ENCODE measurements at places on chromosomes 11 and 22.

DNA sequence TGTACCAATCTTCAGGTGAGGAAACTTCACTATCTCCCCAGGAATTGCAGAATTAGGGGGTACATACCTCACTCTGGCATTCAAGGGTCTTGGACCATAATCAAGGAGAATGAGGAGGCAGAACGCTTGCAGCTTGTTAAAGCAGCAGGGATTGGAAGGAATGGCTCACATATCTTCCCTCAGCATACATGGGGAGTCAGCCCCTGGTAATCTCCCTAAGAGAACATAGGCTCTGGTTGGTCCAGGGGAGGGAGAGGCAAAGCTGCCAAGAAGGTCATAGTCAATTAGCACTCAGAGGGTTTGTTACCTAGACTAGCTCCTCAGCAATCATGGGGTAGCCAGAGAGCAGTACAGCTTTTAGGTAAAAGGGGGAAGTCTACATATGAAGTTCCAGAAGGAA is 256.8 kb downstream of the INSC start:
- no peak for DNase-seq

- DNase-seq: no peak
Measured at GRCh38 chr11:112977755-112978154, 16.5 kb downstream of the NCAM1 start.

DNA sequence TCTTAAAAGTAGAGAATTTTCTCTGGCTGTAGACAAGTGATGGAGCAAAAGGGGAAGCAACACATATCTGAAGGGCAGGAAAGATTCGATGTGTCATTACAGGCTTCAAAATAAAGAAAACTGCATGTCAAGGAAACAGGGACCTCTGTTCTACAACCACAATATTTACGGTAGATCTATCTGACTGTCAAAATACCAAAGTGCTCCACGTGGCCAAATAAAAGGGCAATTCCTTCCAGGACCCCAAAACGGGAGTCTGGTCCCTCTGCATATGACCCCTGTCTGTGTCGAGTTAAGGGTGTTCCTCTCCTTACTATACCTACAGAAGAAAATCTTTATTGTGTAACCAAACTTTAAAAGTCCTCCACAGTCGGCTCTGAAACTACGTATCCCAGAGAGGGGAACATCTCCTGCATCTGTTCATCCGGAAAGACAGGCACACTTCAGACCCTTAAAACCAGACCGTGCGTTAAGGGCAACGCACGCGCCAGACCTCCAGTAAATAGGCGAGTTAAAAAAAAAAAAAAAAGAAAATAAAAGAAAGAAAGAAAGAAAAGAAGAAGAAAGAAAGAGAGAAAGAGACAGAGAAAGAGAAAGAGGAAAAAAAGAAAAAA is 756 bp downstream of the CLNS1A start:
- no peak for DNase-seq

DNA sequence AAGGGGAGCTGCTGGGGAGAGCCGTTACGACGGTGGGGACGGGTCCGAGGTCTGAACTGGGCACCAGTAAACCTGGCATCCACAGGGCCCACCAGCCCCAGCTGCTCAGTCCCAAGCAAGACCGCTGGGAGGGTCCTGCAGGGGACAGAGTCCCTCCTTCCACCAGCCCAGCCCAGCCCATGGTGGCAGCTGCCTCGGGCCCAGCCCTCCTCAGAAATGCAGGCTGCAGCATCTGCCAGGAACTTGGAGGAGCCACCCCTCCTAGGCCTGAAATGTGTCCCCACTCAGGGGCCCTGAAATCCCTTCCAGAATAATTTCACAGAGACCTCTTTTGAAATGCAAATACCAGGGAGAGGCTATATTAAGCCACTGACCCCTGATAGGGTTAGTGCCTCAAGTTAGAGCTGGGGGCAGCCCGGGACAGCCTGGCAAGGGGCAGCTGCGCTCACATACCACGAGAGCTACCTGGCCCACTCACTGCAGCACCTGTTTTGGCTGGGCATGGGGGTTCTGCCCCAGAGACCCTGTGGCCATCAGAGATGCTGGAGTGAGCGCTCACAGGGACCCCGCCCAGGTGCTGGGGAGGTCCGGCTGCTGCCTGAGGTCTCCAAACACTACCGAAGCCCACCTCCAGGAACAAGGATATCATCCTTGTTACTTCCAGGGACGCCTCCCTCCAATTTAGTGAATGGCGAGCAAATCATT is 53.1 kb downstream of the CELSR1 start:
- DNase-seq: no peak

DNA sequence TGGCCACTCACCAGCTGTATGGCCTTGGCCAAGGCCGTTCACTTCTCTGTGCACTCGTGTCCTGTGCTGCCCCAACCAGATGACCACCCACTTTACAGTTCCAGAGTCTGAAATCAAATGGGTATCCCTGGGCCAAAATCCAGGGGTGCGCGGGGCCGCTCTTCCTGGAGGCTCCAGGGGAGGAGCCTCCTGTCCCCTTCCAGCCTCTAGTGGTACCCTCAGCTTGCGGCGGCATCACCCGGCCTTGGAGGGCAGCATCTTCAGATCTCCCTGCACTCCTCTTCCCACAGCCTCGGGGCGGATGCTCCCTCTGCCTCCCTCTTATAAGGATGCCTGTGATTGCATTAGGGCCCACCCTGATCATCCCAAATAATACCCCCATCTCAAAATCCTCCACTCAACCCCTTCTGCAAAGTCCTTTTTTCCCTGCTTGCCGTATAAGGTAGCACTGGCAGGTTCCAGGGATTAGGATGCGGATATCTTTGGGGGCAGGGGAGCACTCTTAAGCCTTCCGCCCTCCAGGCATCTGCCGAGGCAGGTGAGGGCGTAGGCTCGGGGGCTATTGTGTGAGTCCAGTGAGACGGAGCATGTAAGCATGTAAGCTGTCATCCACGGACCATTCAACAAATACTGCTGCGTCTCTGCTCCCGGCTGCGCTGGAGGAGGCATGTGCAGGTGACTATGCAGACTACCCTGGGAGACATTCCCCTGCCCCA is 24.4 kb upstream of the SHISAL1 start:
- no peak for DNase-seq

GRCh38 chr11:60872961-60873524 is 5.7 kb downstream of the ZP1 start:
- no peak for DNase-seq

GRCh38 chr22:20022978-20023613 is 2.2 kb downstream of the TANGO2 start:
- no peak for DNase-seq

GRCh38 chr11:48008951-48009270 is 28.6 kb downstream of the PTPRJ start:
- no peak for DNase-seq

DNA sequence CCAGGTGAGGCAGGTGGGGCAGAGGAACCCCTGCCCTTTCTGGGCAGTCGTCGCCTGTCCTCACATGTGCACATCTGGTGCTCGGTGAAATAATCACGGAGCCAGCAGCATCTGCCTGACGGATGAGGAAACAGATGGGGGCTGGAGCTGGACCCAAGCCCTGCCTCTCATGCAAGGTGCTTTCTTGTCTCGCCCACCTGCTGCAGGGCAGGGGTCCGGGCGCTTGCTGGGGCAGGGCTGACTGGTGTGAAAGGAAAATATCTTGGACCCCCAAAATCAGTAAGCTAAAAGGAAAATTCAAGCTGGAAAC is 3.3 kb downstream of the ALDH3B2 start:
- no peak for DNase-seq

- no peak for DNase-seq
Measured at GRCh38 chr22:26589367-26589844, 526 bp downstream of the TPST2 start.

Data from stimulated activated CD8-positive, alpha-beta memory T cell treated with anti-CD3 and anti-CD28 coated beads, Interleukin-7, amount 100 ng/mL, for 1 hour (primary cell).